Natural killer cell treated with Interleukin-12 subunit alpha and Interleukin-12 subunit beta and Interleukin-15 and Interleukin-18, amount 100 ng/mL, for 72 hours (primary cell): ENCODE measurements at places on chromosomes 7 and 10. TPM values are rescaled to one million over a fixed set of nuclear protein-coding genes. Genes with fewer than 3 reads are reported as not detected.

Gene HABP2
- not detected for total RNA-seq

Gene NME8
- not detected for total RNA-seq

Gene ST8SIA6
- total RNA-seq = 1.5 TPM

Gene PLCE1
- 0.06 TPM for total RNA-seq

Gene CYP3A4
- not detected for total RNA-seq

Gene GJD4
- total RNA-seq = not detected

Gene BLNK
- total RNA-seq = 1.0 TPM

Gene ARHGAP19
- total RNA-seq = 38.2 TPM

Gene TMEM140
- total RNA-seq = 17.4 TPM

Gene RHOBTB1
- total RNA-seq = not detected

Gene WEE2
- total RNA-seq = 0.17 TPM

Gene C10orf105
- not detected for total RNA-seq

Gene GLI3
- 0.25 TPM for total RNA-seq

Gene CRHR2
- total RNA-seq = not detected

Gene MAGI2
- 0.19 TPM for total RNA-seq

Gene CUTC
- total RNA-seq = 25.0 TPM
